ENCODE measurements at places on chromosomes 12 and 14. TPM values are rescaled to one million over a fixed set of nuclear protein-coding genes. Genes with fewer than 3 reads are reported as not detected.

C12orf54 gene
- not detected for polyA plus RNA-seq

TEX52 gene
- not detected for polyA plus RNA-seq

AMDHD1 gene
- polyA plus RNA-seq = not detected

CLEC4D gene
- not detected for polyA plus RNA-seq

CLMN gene
- 10.7 TPM for polyA plus RNA-seq

SLC39A2 gene
- polyA plus RNA-seq = not detected

HCAR2 gene
- not detected for polyA plus RNA-seq

CCDC184 gene
- polyA plus RNA-seq = 8.9 TPM

SLC6A12 gene
- 16.6 TPM for polyA plus RNA-seq

IL23A gene
- not detected for polyA plus RNA-seq

RBP5 gene
- 0.80 TPM for polyA plus RNA-seq

TSPAN11 gene
- polyA plus RNA-seq = 5.6 TPM

RILPL1 gene
- polyA plus RNA-seq = 18.2 TPM

SLC16A7 gene
- 0.56 TPM for polyA plus RNA-seq

PLEKHH1 gene
- polyA plus RNA-seq = 43.3 TPM

PPP1R1A gene
- polyA plus RNA-seq = 16.0 TPM

DAD1 gene
- 410 TPM for polyA plus RNA-seq

KRT78 gene
- not detected for polyA plus RNA-seq

STYX gene
- polyA plus RNA-seq = 1.7 TPM

IAPP gene
- not detected for polyA plus RNA-seq

CMA1 gene
- not detected for polyA plus RNA-seq

PTPRQ gene
- polyA plus RNA-seq = not detected

AVPR1A gene
- 0.14 TPM for polyA plus RNA-seq

POMT2 gene
- 11.1 TPM for polyA plus RNA-seq

SLC4A8 gene
- polyA plus RNA-seq = 15.8 TPM

MDGA2 gene
- polyA plus RNA-seq = 0.29 TPM

JPH4 gene
- 39.2 TPM for polyA plus RNA-seq

TEX22 gene
- polyA plus RNA-seq = 0.41 TPM

NRXN3 gene
- polyA plus RNA-seq = 8.8 TPM

ARHGEF40 gene
- 21.3 TPM for polyA plus RNA-seq

OTUB2 gene
- 1.5 TPM for polyA plus RNA-seq

CCDC175 gene
- polyA plus RNA-seq = not detected

PIWIL1 gene
- not detected for polyA plus RNA-seq

MIP gene
- not detected for polyA plus RNA-seq

SAMD15 gene
- 1.3 TPM for polyA plus RNA-seq

All from brain (organoid and tissue), 16 donors.